ELF-1 (cell line): ENCODE measurements at places on chromosomes 2 and 18.
A peak's percentile ranks its signal among the peaks of the same experiment; 100 is the strongest.

DNA sequence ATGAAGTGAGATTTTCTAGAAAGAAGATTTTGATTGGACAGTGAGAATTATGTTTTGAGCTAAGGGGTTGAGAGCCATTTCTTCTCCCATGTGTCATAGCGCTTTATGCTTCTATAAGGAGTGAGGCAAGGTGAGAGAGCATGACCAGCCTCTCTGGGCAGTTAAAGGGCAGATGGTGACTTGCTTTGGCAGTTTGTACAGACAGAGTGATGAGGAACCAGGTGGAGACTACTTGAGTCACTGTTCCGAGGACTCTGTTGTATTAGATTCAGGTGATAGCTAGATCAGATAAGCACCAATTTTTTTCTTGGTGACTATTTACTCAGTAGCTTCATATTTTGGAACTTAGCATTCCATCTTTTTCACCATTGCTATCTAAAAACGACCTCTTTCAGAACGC is 4.5 kb downstream of the CRIM1 start:
- no peak for DNase-seq

DNA sequence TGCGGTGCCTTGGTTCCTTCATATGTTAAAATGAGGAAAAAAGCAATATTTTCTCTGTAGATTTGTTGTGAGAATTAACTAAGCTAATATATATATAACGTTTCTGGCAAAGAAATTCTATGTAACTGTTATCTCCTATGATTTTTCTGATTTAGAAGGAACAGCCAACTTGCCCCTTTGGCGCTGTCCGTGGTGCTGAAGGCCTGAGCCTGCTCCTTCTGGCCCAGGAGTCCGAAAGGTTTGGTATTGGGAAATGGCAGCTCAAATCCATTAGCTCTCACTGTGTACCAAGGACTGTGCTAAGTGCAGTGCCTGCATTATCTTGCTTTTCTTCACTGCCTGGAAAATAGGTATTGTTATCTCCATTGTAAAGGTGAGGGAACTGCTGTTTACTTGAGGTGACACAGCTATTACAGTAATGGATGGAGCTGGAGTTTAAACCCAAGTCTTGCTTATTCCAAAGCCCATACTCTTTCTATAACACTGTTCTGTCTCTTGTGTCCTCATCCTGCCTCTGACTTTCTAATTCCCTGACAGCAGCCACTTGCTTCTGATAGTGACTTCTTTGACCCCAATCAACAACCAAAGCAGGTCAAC is 52.2 kb downstream of the C1QL2 start:
- DNase-seq: peak; percentile 35

DNA sequence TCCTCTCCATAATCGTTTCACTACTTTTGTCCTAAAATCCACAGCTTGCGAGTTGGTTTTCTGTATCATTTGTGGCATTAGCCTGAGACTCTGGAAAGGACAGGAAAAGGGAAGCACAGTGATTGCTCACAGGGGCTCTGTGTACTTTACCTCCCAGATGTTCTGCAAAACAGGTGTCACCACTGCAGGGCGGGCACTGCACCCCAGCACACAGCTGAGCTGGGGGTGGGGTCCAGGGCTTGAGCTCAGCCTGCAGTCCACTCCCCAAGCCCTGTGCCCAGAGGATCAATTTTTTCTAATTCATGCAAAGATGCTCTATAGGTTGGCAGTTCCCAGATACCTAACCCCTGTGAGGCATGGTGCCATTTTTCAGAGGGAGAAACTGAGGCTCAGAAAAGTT is 119.4 kb upstream of the GLI2 start:
- DNase-seq: no peak

GRCh38 chr2:165594231-165594934 is 124.9 kb downstream of the CSRNP3 start:
- no peak for DNase-seq

- no peak for DNase-seq
Measured at GRCh38 chr2:8121826-8122513, 559.9 kb upstream of the ID2 start.

DNA sequence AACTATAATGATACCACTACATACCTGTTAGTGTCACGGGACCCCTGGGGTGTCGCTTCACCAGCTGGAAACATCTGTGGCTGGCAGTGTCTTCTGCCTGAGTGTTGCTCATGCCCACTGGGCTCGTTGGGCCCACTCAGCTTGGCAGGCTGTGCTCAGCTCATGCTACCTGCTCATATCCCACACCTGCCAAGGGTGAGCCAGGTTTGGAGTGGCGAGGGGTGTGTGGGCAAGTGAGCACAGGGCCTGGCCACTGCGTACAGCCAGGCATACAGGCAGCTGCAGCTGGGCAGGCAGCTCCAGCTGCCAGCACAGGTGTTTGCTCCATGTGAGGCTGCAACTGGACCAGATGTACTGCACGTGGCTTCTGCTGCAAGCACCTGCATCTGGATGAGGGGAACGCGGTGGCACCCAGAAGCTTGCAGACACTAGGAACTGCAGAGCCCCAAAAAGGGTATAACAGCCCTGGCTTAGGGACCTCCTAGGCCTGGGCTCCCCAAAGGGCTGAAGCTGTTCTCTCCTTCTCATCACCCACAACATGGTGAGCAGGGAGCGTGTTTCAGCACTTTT is 70.1 kb downstream of the SUCLG1 start:
- DNase-seq: no peak

GRCh38 chr2:1600191-1601066 is 143.9 kb downstream of the PXDN start:
- no peak for DNase-seq

DNA sequence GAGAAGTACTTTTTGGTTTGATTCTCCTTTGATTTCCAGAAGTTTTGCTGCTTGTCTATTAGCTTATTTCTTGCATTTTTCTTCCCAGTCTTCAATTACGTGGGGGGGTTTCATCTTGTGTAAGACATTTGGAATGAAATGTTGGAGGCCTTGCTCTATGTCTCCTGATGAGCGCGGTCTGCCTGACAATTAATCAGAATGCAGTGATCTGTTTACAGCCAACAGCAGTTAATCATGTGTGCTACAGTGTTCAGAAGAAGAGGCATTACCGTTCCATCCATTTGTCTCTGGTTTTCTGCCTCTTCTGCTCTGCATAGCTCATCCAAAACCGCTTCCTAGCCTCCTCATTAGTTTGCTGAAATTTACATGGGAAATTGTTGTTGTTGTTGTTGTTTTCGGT is 134.4 kb upstream of the ST6GAL2 start:
- no peak for DNase-seq

DNA sequence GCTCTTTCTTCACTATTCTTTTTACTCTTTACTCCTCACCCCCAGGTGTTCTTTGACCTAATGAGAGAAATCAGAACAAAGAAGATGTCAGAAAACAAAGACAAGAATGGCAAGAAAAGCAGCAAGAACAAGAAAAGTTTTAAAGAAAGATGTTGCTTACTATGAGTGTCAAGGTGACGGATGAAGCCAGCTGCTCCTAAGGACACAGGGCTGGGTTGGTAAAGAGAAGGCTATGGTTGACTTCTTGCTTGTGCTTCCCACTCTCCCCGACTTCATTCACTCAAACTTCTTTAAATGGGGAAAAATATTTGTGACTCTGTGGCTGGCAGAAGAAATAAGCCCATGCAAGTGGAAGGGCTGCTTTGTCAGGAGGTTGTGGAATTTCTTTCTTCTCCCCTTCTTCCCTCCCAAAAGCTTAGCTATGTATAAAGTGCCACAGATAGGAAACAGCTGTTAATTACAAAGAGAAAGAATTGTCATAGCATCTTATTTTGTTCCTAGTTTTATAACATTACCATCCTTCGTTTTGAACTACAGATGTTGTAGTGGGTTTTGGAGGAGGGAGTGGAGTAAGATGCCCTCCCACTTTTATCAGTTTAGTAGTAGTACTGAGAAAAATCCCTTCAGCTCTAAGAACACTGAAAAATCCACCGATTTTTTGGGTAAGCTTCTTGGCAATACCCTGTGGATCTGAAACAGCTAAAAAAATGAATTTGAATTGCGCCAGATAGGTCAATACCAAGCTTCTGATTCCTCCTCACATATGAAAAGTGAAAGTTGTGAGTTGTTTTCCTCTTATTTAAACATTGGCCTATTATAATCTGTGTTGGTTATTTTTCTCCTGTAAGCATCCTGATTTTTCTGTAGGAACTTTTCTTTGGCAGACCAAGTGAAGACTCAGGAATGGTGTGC is 40.7 kb downstream of the RALB start:
- no peak for DNase-seq

DNA sequence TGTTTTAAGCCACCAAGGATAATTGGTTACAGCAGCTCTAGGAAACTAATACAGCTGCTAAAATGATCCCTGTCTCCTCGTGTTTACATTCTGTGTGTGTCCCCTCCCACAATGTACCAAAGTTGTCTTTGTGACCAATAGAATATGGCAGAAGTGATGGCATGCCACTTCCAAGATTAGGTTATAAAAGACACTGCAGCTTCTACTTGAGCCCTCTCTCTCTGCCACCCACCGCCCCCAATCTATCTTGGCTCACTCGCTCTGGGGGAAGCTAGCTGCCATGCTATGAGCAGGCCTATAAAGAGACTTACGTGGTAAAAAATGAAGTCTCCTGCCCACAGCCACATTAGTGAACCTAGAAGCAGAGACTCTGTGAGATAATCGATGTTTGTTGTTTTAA is 3.5 kb upstream of the IL1F10 start:
- no peak for DNase-seq

DNA sequence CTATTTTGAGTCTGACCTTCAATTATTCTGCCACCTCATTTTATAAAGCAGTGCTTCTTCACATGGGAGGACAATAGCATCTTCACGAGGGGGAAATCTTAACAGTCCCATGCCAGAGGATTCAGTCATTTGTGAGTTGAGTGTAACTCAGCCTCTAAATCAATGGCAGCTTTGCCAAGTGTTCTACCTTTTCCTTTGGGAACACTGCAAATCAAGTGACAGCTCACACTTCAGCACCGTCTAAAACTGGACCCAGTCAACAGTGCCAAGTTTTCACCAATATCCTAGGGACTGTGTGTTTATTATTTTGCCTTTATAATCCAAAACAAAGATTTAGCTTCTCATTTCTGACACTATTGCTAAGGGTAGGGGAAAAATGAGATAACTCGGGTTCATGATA is 133.6 kb downstream of the FIGN start:
- no peak for DNase-seq

GRCh38 chr2:217060516-217060915 is 200.7 kb upstream of the TNP1 start:
- DNase-seq: no peak

GRCh38 chr2:231144896-231145295 is 20.1 kb upstream of the HTR2B start:
- no peak for DNase-seq

- no peak for DNase-seq
Measured at GRCh38 chr18:50277942-50278341, 3.4 kb downstream of the MBD1 start.

GRCh38 chr18:79524181-79525078 is 128.7 kb downstream of the NFATC1 start:
- DNase-seq: no peak

GRCh38 chr2:211789982-211790381 is 748.6 kb downstream of the ERBB4 start:
- no peak for DNase-seq

DNA sequence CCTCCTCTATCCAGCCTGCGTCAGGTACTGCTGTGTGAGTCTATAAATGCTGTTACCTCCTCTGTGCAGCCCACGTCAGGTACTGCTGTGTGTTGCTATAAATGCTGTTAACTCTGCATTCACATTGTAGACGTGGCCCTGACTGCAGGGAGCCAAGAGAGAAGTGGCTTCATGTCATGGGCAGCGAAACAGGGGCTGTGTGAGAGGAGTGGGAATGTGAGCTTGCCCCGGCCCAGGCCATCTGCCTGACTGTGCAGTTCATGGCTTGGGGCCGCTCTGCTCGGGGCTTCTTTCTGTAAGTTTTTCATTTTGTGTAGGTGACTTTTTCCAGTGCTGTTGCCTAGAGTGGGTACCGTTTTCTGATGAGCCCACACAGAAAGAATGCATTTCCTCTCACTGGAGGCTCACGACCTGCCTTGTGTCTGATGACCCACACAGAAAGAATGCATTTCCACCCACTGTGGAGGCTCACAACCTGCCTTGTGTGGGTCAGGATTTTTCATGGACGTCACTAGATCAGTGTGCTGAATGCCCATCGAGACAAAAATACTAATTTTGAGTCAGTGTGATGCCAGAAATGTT is 104.5 kb downstream of the SNTG2 start:
- no peak for DNase-seq

DNA sequence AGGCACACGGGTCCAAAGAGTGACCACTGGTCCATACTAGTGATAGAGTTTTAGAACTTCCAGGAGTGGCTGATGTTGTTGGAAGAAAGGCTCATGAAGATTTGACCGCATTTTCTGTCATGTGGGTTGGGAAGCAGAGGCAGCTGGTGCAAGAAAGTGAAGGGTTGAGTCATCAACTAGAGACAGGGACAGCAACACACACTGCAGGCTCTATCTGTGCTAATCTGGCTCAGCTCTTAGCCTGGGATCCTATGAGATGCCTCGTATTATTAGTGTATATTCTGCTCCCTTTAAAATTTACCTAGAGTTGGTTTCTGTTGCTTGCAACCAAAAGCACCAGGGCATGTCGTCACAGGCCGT is 2.5 kb upstream of the SH3RF3 start:
- DNase-seq: no peak

GRCh38 chr18:44915213-44915612 is 234.5 kb downstream of the SETBP1 start:
- DNase-seq: no peak

DNA sequence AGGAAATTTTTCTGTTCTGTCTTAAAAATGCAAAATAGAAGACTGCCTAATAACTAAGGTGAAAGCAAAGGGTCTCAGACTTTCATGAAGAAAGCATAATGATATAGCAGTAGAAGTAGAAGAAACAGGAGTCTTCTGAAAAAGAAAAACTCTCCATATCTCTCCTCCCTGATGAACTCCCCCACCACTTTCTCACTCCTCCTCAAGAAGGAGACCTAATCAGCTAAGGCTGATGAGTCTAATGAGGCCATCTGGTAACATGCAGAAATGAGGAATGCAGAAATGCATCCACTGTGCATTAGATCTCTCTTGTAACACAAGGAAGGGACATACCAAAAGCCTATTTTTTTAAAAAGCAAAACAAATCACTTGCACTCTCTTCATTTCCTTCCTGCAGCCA is 273.7 kb upstream of the UBE2E3 start:
- no peak for DNase-seq

GRCh38 chr2:120261387-120262006 is 8.8 kb downstream of the RALB start:
- DNase-seq: no peak
